ENCODE measurements at places on chromosomes 1 and 21.

DNA sequence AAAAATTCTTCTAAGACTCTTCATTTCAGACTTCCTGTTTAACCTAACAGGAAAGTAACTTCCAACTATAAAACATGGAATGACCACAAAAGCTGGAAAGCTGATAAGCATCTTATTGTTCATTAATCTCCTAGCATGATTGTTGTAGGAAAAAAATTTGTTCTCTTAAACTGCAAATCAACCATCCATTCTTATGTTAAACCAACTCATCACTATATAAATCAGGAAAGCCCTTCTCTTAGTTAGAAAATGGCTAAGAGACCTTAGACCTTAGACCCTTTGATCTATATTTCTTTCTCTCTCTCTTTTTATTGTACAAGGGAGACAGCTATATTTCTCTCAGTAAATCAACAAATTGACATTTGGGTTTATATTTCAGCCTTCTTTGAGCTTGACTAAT is 101.4 kb downstream of the UBE2U start:
- no peak for DNase-seq

DNA sequence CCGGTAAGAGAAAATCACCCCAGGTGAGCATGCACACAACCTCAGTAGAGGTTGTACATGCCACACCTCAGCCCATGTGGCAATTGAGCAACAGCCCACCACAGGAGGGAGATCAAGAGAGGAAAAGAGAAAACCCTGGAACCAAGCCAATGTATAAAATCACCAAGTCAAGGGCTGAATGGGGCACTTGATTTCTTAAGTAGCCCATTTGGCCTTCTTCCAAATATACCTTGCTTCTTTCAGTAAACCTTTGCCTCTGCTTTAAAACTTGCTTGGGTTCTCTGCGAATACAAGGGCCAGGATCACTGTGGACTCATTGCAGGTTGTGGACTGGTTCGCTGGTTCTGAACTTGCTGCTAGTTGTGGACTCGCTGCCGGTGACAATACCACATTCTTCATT is 1814.0 kb downstream of the PLA2G4A start:
- DNase-seq, result no peak

- no peak for DNase-seq
These were observed 168.5 kb downstream of the ACTL8 start for GRCh38 chr1:17923666-17924065.

- no peak for DNase-seq
These were observed 28.3 kb downstream of the RHOU start for GRCh38 chr1:228763561-228763960.

GRCh38 chr1:107935396-107936064 is 29.4 kb downstream of the VAV3 start:
- no peak for DNase-seq

DNA sequence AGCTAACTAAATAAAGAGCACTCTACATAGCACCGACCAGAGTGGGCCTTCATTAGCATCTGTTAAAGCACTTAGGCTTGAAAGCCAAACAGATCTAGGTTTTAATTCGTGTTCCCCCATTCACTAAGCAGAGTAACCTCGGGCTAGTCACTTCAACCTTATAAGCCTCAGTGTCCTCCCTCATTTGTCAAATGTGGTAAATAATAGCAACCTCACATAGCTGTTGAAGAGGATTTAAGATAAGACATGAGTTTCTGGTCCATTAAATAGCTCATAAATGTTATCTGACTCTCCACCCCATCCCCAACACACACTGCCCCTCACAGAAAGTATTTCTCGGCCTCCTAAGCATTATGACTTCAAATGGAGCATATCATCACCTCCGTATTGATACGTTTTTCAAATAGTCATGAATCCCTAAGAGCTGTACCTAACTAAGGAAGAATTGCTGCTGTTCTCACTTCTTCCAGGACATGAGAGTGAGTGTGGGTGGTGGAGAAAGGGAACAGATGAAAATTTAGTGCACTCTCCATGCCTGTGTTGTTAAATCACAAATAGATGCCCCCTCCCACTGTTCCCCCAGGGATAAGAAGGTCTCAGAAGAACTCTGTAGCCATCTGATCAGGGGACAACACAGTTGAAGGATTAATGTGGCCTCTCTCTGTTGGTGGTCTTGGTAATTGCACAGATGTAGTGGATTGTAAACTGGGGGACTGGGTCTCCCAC is 47.6 kb downstream of the PLPP3 start:
- no peak for DNase-seq

DNA sequence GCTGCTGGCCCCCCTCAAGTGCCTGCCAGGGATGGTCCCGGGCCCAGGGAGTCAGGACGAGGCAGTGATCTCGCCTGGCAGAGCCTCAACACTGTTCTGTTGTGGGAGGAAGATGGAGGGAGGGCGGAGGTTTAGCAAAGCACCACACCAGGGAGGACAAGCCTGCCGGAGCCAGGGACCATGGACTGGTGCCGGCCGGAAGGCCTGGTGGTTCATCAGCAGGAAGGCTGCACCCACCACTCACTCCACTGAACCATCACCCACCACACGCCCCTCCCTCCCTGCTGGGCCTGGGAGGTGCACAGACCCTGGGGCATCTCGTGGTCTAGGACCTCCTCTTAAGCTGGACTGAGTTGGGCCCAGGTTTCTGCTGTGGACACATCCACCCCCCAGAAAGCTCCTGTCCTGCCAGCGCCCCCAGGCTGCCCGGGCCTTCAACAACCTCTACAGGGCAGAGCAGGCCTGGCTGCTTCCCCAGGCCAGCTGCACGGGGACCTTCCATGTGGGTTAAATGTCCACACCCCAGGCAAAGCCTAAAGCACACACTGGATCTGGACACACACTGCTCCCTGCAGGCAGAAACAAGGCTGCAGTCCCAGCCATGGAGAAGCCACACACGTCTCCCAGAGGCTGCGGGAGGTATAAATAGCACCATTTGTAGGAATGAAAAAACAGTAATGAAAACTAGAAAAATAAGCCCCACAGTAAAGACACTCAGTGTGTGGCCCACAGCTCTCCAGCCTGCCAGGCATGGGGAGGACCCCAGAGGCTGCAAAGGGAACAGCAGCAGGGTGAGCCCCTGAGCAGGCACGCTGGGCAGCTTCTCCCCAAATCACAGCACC is 10.4 kb upstream of the TMEM240 start:
- no peak for DNase-seq

- DNase-seq, result no peak
These were observed 5.7 kb upstream of the IL10 start for GRCh38 chr1:206778031-206778430.

DNA sequence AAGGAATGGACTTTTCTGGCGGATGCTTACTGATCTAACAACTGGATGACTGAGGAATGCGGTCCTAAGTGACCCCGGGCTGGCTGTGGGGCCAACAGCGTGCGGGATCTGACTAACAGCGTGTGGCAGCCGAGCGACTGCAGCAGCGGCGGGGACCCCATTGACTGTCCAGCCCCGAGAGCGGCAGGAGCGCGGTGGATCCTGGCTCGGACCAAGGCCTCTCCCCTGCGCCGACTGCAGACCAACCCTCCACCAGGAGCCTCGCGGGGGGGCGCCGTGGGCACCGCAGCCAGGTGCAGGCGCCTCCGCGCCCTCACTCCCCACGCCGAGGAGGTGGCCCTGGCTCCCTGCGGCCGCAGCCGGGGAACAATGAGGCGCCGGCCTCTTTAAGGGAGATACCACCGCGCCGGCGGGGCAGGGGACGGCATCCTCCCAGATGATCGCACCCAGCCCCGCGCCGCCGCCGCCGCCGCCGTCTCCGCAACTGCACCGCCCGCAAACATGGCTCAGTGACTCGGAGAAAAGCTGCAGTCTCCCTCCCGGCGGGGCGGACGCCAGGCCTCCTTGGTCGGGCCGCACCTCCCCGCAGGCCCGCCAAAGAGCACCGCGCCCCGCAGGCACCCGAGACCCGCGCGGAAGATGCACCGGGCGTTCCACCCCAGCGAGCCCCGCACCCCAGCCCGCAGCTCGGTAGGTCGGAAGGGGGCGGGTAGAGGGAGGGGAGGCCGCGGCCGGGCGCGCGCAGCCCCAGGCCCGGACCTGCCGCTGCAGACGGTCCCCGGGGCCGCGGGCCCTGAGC is 694 bp upstream of the PDIK1L start:
- DNase-seq, result no peak

DNA sequence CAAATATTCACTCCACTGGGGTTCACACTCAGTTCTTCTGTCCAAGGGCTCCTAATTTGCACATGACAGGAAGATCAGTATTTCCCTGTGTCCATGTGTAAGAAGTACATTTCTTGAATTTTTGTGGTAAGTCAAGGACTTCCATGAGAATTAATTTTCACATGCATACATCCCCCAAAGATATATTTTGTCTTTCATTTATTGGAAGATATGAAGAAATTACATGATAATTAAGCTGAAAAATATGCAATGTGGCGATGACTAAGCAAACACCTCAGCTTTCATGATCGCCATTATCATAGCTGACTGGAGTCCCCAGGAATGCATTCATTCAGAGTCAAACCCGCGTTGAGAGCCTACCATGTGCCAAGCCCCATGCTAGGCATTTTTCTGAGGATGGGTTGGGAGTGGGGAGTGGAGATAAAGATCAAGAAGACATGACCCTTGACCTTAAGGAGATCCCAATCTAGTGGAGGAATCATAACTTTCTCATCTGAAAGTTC is 104.6 kb upstream of the F3 start:
- DNase-seq, result peak; percentile 56

GRCh38 chr1:196603651-196604050 is 4.6 kb downstream of the KCNT2 start:
- no peak for DNase-seq

DNA sequence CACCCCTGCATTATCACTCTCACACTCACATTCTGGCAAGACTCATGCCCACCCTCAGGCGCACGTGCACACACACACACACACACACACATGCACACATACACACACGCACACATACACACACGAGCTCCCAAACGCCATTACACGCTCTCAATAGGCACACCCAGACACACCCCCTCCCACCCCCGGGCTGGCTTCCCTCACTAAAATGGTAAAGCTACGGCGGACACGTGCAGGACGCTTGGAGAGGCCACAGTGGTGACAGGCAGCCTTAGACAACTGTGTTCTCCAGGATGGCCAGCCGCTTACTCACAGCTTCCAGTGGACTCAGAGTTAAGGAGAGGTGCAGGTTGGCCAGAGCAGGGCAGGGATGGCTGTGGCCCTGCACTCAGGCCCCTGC is 10.1 kb downstream of the MATN1 start:
- DNase-seq, result no peak

DNA sequence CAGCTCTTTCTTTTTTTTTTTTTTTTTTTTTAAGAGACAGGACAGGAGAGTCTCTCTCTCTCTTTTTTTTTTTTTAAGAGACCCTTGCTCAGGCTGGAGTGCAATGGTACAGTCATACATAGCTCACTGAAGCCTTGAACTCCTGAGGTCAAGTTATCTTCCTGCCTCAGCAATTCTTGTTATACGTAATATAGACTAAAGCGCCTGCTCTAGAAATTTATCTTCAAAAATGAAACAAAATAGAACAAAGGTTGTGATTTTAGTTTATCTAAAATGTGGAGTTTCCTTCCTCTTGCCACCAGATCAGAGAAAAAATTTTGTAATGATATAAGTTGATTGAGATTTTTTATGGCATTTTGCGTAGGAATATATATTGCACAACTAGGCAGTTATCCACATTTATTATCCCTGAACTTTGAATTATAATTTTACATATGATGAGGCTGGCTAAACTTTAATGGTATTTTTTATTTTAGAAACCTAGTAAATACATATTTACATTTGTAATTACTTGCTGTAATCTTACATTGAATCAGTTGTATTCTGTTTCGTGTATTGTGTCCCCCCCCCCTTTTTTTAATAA is 44.2 kb downstream of the MTF2 start:
- DNase-seq, result no peak

DNA sequence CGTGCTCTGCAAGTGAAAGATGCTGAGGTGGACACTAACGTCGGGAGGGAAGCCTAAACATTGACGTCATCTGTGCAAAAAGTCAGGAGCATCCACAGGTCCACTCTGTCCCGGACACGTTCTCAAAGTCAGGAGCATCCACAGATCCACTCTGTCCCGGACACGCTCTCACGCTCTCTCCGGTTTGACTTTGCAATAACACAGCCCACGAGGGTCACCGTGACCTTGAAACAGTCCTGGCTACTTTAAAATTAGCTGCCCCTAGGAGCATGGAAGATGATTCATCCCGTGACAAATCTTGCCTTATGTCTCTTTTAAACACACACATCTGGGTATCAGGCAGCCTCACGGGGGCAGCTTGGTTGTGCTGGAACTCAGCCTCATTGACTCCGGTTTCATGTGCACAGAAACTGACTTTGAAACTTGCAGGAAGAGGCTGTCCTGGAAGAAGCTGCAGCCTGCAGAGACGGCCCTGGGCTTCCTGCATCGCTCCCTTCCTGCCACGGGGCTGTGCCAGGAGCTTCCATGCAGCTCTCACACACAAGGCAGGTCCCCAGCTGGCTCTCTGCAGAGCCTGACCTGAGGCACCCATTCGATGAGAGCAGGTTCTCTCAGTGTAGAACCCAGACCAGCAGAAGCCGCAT is 18.1 kb upstream of the COL18A1 start:
- DNase-seq, result peak; percentile 71

DNA sequence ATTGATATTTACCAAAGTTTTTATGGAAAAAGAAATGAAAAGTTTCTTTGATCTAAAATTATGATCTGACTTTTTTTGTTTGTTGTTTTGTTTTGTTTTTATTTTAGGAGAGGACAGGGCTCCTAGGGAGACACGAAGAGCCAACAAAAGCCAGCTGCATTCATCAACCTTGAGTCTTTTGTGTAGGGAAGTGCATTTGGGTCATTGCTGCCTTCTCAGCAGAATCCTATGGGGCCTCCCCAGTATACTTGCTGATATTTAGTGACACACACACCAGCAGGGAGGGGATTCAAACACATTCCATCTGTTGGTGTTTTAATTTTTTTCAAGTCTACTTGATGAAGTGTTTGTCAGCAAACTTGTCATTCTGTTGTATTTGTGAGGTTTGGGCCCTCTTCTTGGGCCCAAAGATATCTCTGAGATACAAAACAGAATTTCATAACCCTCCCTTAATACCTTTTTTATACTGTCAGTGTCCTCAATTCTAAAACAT is 203.5 kb downstream of the NTNG1 start:
- DNase-seq, result no peak

- DNase-seq, result no peak
These were observed 43.2 kb upstream of the LYPLAL1 start for GRCh38 chr1:219130366-219130935.

DNA sequence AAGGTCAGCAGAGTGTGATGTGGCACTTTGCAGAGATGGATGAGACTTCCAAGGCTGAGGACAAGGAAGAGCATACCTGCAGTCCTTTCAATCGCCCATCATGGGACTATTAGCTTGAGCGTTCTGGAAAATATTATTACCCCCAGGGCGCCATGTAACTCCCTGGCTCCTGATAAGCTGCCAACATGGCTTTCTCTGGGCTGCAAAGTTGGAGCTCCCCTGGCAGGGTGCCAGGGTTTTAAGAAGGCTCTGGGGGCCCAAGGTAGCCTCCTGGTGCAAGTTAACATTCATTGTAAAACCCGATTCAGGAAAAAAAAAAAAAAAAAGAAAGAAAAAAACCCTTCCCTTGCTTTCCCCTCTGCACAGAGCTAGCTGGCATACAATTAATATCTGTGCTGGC is 196.7 kb downstream of the PBX1 start:
- no peak for DNase-seq
